ENCODE measurements at places on chromosomes 12 and 14.

- no peak for DNase-seq
Observed at GRCh38 chr14:73168274-73168673, 32.0 kb downstream of the PSEN1 start.

DNA sequence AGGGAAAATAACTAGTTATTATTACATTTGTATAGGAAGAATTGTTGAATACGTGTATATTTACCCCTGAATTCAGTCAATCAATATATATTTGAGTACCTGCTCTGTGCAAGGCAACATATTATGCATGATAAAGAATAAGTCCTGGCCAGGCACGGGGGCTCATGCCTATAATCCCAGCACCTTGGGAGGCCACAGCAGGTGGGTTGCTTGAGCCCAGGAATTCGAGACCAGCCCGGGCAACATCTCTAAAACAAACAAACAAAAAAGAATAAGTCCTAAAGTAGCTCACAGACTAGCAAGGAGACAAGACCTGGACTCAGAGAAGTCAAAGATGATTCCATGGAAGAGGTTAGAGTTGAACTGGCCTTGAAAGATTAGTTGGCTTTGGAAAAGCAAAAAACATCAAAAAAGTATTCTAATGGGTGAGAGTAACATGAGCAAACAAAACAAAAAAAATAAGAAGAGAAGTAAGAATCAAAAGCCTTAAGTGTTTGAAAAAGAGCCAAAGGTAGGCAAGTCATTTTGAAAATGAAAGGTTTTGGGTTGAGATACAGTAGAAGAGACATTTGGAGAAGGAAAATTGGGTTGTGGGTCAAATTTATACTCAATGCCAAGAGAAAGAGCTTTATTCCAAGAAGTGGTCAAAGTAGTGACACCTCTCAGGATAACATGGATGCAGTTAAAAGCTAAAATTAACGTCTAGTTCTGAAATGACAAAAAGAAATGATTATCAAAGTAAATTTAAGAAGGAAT lies 115.2 kb upstream of the BCAT1 start:
- DNase-seq: no peak

- peak; percentile 9 for DNase-seq
Observed at GRCh38 chr12:102374190-102374589, 106.2 kb downstream of the IGF1 start.

GRCh38 chr12:50291377-50291776 lies 8.1 kb upstream of the LIMA1 start:
- no peak for DNase-seq

- no peak for DNase-seq
Observed at GRCh38 chr14:24232645-24233537, at the start of gene GMPR2. TSS of gene GMPR2 (plus strand) at chr14:24232929. CDS start at chr14:24233254, 325 bp downstream.

DNA sequence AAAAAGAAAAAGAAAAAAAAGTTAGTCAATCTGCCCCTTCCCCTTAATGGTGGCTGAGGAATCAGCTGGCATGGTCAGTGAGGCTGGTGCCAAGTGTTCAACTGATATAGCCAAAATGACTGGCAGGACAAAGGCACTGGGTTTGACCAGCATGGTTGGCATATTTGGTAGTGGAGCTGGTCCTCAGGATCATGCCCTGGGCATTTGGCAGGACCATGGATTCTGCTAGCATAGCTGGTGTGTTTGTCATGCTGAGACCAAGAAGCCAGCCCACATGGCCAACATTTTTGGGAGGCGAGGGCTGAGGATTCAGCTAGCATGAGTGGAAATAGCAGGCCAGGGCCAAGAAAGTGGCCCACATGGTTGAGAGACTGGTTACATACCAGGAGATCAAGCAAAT lies 136.5 kb downstream of the FBXL14 start:
- DNase-seq: no peak
